Adrenal gland (tissue), 19 donors: ENCODE measurements at places on chromosomes 5 and 9.
A peak's percentile ranks its signal among the peaks of the same experiment; 100 is the strongest.

DNA sequence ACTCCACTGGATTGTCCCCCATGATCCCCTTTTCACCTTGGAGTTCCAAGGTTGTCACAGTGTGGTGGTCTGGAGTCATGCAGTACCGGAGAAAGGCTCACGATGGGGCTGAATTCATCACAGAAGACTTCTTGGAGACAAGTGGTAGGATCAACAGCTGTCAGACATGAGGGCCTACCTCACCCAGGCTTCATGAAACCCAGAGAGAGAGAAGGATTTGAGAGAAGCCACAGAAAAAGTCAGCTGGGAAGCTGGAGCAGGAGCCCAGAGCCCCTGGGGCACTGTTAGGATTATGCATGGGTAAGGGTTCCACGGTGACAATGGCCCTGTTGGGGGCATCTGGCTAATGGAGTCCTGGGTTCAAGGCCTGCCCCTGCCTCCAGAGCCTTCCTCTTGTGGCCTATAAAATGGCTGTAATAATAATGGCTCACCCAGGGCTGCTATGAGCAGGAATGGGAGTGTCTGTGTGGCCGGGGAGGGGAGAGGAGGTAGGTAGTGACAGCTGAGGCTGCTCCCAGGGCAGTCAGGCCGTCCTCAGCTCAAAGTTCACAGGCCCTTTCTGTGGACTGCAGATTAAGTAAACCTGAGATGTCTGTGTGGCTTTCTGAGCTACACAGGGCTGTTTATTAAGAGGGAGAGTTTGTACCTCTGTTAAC is 910 bp downstream of the TRIM14 start:
- H3K36me3 ChIP-seq, result no peaks in the 10 kb centered on the region
- no peak for DNase-seq
- no peaks in the 10 kb centered on the region for H3K27me3 ChIP-seq
- H3K4me1 ChIP-seq, result no peaks in the 10 kb centered on the region
- peak overlapping the region; percentile 79 for H3K27ac ChIP-seq
- no peak overlapping the region for H3K4me3 ChIP-seq

- no peak overlapping the region for H3K27ac ChIP-seq
- no peak overlapping the region for H3K4me3 ChIP-seq
- H3K27me3 ChIP-seq, result no peaks in the 10 kb centered on the region
- H3K36me3 ChIP-seq, result peaks cover 6% of the 10 kb centered on the region
These were observed 10.4 kb downstream of the NFIB start for GRCh38 chr9:14303521-14303920.

GRCh38 chr5:115190388-115190787 is 20.7 kb upstream of the TRIM36 start:
- no peak overlapping the region for H3K4me3 ChIP-seq
- no peaks in the 10 kb centered on the region for H3K27me3 ChIP-seq
- H3K36me3 ChIP-seq, result no peaks in the 10 kb centered on the region
- H3K27ac ChIP-seq, result no peak overlapping the region
- H3K4me1 ChIP-seq, result no peaks in the 10 kb centered on the region
- no peak for DNase-seq

GRCh38 chr9:3191715-3192114 is 334.1 kb downstream of the RFX3 start:
- no peak overlapping the region for H3K4me3 ChIP-seq
- no peaks in the 10 kb centered on the region for H3K27me3 ChIP-seq
- no peak overlapping the region for H3K27ac ChIP-seq
